ENCODE measurements at places on chromosomes 4 and X. TPM values are rescaled to one million over a fixed set of nuclear protein-coding genes. Genes with fewer than 3 reads are reported as not detected.

The PCSK1N gene
- total RNA-seq: not detected

The GLUD2 gene
- 1.4 TPM for total RNA-seq

The MAGEA12 gene
- total RNA-seq: not detected

The SLC38A5 gene
- total RNA-seq: 10.2 TPM

The HMX1 gene
- total RNA-seq: not detected

The CCSER1 gene
- under 0.01 TPM for total RNA-seq

The TMSB15A gene
- total RNA-seq: not detected

The MAOB gene
- not detected for total RNA-seq

The ABLIM2 gene
- not detected for total RNA-seq

The CLDN2 gene
- not detected for total RNA-seq

The CENPVL2 gene
- total RNA-seq: 0.41 TPM

The RHOXF2B gene
- not detected for total RNA-seq

The FGFBP2 gene
- not detected for total RNA-seq

The DCAF12L2 gene
- not detected for total RNA-seq

The AREG gene
- total RNA-seq: 0.54 TPM

The DSPP gene
- not detected for total RNA-seq

The TBC1D9 gene
- 12.8 TPM for total RNA-seq

The CD38 gene
- total RNA-seq: not detected

The SORCS2 gene
- total RNA-seq: 0.27 TPM

The CTAG2 gene
- not detected for total RNA-seq

The SRPX gene
- 142 TPM for total RNA-seq

The SLC49A3 gene
- total RNA-seq: 11.6 TPM

The USP26 gene
- total RNA-seq: not detected

The SLC7A11 gene
- total RNA-seq: 21.8 TPM

The CTAG1B gene
- not detected for total RNA-seq

The TMEM150C gene
- total RNA-seq: 1.9 TPM

The MMRN1 gene
- total RNA-seq: 0.45 TPM

The STBD1 gene
- 3.6 TPM for total RNA-seq

The PRDM8 gene
- 7.8 TPM for total RNA-seq

The FAM9C gene
- total RNA-seq: not detected

The TREX2 gene
- not detected for total RNA-seq

The ZNF157 gene
- not detected for total RNA-seq

The UBA1 gene
- 93.3 TPM for total RNA-seq

The CT55 gene
- not detected for total RNA-seq

The CEP135 gene
- total RNA-seq: 15.6 TPM

The YIPF6 gene
- total RNA-seq: 22.1 TPM
